ENCODE measurements at places on chromosomes 7 and 10.

- DNase-seq = no peak
Measured at GRCh38 chr7:15481132-15481531, 80.7 kb downstream of the AGMO start.

DNA sequence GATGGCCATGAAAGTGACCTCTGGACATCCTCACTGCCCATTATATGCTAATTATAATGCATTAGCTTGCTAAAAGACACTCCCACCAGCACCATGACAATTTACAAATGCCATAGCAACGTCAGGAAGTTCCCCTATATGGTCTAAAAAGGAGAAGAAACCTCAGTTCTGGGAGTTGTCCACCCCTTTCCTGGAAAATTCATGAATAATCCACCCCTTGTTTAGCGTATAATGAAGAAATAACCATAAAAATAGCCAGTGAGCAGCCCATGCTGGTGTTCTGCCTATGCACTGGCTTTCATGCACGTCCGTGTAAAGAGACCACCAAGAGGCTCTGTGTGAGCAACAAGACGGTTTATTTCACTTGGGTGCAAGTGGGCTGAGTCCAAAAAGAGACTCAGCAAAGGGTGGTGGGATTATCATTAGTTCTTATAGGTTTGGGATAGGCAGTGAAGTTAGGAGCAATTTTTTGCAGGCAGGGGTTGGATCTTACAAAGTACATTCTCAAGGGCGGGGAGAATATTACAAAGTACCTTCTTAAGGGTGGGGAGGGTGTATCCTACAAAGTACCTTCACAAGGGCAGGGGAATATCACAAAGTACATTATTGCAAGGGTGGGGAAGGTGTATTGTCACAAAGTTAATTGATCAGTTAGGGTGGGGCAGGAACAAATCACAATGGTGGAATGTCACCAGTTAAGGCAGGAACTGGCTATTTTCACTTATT lies 45.6 kb downstream of the LBX1 start:
- no peak for DNase-seq

DNA sequence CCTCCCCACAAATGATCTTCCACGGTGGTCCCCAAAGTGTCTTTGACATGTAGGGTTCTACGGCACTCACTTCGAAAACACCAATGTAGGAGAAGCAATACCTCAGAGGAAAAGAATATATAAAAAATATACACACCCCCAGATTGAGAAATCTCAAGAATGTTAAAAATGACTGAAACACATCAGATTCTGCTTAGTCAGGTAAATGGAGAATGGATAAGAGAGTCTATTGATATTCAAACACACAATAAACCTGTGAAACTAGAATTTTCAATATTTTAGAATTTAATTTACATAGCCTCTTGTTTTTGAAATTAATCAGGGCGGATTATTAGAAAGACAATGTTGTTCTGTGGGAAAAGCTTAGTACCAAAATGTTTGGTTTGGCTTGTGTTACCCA lies 712.4 kb downstream of the GATA3 start:
- DNase-seq = no peak

- DNase-seq = no peak
Measured at GRCh38 chr10:1687190-1687589, 50.1 kb downstream of the ADARB2 start.

- no peak for DNase-seq
Measured at GRCh38 chr10:5862360-5862961, 27.2 kb downstream of the ANKRD16 start.

DNA sequence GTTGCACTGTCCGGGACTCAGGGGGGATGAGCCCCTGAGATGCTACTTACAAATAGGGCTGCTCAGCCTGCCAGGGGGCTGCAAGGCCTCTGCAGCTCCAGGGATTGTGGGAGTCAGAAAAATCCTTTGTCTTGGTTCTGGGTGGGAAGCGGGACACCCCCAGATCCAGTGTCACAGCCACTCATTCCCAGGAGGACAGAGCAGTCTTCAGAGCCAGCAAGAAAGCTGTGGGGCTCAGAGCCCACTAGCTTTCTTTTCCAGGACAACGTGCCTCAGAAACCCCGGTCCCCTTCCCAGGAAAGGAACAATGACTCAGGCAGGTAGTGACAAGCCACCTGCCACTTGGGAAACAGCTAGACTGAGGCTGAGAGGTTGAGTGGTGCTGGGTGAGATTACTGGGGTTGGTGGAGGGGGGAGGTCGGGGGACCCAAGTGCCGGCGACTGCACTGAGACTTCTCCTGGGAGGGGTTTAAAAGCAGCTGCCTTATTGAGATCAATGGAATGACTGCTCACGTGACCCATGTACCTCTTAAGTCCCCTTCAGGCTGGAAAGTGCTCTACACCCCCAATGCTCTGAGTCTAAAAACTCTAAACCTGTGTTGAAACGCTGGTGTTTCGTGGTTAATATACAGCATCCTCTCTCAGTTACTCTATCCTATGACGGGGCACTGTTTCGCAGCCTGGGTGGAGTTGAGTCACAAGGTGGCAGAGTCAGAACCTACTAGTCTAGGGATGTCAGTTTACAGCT lies 123.6 kb downstream of the UBE2H start:
- no peak for DNase-seq

GRCh38 chr10:58820861-58821751 lies 308.4 kb downstream of the BICC1 start:
- DNase-seq = no peak

GRCh38 chr10:42962110-42962901 lies 114.6 kb upstream of the RET start:
- DNase-seq = no peak

- DNase-seq = peak; percentile 47
Measured at GRCh38 chr10:12605580-12606405, 256.4 kb downstream of the CAMK1D start.

DNA sequence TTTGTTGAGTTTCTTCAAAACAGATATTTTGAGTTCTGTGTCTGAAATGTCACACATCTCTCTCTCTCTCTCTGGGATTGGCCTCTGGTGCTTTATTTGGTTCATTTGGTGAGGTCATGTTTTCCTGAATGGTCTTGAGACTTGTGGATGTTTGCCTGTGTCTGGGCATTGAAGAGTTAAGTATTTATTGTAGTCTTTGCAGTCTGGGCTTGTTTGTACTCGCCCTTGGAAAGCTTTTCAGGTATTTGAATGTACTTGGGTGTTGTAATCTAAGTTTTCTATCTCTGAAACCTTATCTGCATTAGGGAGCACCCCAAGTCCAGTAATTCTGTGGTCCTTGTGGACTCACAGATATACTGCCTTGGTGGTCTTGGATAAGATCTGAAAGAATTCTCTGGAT lies 106.7 kb upstream of the PRSS58 start:
- DNase-seq = no peak

DNA sequence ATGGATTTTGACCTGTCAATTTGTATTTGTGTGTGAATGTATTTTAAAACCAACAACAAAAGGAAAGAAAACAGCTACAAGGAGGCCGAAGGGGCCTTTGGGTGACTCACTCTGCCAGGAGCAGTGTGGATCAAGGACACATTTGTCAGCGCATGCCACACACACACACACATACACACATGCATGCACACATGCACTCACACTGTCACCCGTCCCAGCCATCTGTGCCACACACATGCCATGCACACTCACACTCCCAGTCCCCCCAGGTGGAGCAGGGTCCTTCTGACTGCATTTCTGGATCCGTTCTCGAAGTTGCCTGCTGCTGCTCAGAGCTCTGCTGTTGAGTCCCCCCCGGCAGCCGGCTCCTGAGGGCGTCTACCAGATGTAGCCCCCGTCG lies 26.0 kb downstream of the SPOCK2 start:
- no peak for DNase-seq

GRCh38 chr10:48464871-48465736 lies 139.8 kb downstream of the ARHGAP22 start:
- no peak for DNase-seq

DNA sequence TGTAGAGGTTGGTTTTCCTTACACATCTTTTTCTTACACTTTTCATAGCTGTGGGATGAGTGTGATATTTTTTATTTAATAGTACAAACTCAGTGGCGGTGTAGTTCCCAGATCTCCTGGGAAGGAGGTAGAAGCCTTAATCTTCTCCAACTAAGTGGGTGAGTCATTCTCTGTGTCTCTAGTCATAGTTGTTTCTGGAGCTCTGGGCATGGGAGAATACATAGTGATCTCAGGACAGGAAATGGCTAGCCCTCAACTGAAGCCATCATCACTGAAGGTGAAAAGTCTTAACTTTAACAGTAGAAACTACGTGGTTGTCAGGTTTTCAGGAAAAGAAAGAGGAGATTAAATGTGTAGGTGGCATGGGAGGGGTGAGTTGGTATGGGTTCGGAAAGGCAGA lies 319.4 kb upstream of the FZD8 start:
- no peak for DNase-seq

DNA sequence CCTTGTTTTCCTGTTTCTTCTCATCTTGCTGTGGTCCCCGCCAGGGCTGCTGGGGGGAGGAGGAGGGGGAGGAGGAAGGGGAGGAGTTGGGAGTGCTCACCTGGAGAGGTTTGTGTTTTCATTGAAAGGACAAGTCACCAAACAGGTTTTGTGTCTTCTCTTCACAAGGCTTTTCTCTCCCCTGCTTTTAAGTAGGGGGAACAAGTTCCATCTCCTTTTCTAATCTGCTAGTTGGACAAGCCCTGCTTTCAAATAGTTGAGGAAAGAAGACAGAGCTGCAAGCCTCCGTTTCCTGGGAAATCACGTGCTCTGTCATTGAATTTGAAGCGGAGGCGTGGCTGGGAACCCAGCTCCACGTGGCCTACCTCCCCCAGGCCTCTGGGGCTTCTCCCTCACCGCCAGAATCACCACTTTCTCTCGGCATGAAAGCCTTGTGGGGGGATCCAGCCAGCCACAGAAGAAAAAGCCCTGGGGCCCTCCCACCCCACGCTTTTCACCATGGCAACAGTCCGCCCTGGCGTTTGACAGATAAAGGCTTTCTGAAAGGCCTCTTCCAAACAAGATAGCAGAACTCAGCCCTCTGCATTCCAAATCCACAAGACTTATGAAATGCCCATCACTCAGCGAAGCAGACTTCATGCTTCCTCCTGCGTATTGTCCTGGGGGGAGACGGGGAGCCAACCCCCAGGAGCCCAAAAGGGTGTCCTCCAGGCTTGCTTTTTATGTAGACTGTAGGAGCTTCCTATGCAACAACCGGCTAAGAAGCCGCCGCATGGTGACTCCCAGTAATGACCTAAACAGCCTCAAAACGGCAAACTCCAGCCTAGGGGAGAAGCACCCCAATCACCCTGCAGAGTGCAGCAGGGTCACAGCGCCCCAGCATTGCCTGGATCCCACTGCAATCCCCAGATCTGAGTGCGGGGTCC lies 51.7 kb downstream of the PROSER2 start:
- peak; percentile 28 for DNase-seq

DNA sequence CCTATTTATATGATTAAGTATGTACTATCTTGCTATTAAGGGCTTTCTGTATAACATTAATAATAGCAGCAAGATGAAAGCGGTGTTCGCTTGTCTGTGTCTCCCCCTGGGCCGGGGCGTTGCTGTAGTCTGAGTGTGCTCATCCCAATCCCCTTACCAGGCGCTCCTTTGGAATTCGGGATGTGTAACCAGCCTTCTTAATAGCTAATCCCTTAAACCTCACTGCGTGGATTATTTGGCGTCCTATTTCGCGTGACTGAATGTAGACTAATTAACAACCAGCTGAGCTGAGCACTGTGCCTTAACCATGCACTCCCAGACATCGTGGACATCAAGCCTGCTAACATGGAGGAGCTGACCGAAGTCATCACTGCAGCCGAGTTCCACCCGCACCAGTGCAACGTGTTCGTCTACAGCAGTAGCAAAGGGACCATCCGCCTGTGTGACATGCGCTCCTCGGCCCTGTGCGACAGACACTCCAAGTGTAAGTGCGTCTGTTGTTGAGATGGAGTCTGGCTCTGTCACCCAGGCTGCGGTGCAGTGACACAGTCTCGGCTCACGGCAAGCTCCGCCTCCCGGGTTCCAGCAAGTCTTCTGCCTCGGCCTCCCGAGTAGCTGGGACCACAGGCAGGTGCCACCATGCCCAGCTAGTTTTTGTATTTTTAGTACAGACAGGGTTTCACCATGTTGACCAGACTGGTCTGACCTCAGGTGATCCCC lies 36.6 kb downstream of the BNIP3 start:
- no peak for DNase-seq

All from bone marrow (tissue), 2 donors.